Colonic mucosa (tissue), 4 donors: ENCODE measurements at places on chromosomes 7 and 10. TPM values are rescaled to one million over a fixed set of nuclear protein-coding genes. Genes with fewer than 3 reads are reported as not detected.

GRCh38 chr10:32386623-32387260 is 39.8 kb upstream of the EPC1 start:
- no peaks in the 10 kb centered on the region for H3K4me1 ChIP-seq
- H3K36me3 ChIP-seq: no peaks in the 10 kb centered on the region
- no peaks in the 10 kb centered on the region for H3K27me3 ChIP-seq
- H3K4me3 ChIP-seq: no peak overlapping the region
- H3K27ac ChIP-seq: no peak overlapping the region

- no peak overlapping the region for H3K4me3 ChIP-seq
- H3K27me3 ChIP-seq: no peaks in the 10 kb centered on the region
- H3K4me1 ChIP-seq: no peaks in the 10 kb centered on the region
- DNase-seq: no peak
These were observed 78.0 kb downstream of the PLXNA4 start for GRCh38 chr7:132498319-132498718.

DNA sequence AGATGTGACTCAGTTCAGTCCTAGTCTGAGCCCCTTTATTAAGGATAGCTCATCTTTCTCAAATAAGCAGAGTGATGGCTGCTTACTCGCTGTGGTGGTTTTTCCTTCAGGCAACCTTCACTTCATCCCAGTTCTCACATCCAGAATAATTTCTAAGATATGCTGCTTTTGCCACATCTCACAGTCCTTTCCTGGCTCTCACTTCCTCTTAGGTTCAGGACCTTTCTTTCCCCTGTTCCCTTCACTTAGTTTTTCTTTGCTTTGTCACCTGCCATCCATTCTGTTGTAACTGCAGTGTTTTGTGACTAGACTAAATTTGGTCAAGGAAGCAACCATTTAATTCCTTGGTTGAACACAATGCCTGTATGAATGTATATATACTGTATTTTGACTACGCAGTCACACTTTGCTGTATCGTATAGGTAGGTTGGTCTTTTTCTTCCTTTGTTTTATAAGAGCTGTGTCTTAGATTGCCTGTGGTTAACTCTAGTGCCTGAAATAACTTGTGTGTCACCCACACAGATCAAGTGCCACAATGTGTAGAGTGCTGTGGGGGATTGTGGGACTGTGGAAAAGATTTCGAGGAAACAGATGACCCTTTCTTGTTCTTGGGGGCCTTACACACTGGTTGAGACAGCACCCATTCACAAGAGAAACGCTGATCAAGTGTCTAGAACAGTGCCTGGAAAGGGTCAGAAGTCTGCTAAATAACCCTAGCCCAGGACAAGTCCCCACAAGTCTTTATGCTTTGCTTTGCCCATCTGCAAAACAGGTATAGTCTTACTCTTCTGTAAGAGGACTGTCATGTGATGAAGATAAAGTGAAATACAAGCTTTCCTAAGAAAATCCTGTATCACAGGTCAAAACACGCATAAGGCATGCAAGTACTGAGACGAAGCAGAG is 2.6 kb downstream of the ZNF655 start:
- no peaks in the 10 kb centered on the region for H3K4me1 ChIP-seq
- H3K4me3 ChIP-seq: no peak overlapping the region
- peaks cover 9% of the 10 kb centered on the region for H3K36me3 ChIP-seq
- no peak overlapping the region for H3K27ac ChIP-seq
- DNase-seq: no peak

PNLIPRP1 gene
- total RNA-seq: not detected

- no peaks in the 10 kb centered on the region for H3K27me3 ChIP-seq
- no peak overlapping the region for H3K4me3 ChIP-seq
- H3K36me3 ChIP-seq: no peaks in the 10 kb centered on the region
- no peaks in the 10 kb centered on the region for H3K4me1 ChIP-seq
These were observed 343.3 kb upstream of the AKR1E2 start for GRCh38 chr10:4482659-4483058.
